Fibroblast of the aortic adventitia (primary cell): ENCODE measurements at places on chromosomes 7 and 10. TPM values are rescaled to one million over a fixed set of nuclear protein-coding genes. Genes with fewer than 3 reads are reported as not detected.

C10orf62 gene
- total RNA-seq = not detected in 2 replicates

ANKRD1 gene
- total RNA-seq = 1.4 and 4.9 TPM in 2 replicates

GRCh38 chr10:107984581-107984980 lies 820.1 kb upstream of the SORCS1 start:
- no peak for DNase-seq

DNA sequence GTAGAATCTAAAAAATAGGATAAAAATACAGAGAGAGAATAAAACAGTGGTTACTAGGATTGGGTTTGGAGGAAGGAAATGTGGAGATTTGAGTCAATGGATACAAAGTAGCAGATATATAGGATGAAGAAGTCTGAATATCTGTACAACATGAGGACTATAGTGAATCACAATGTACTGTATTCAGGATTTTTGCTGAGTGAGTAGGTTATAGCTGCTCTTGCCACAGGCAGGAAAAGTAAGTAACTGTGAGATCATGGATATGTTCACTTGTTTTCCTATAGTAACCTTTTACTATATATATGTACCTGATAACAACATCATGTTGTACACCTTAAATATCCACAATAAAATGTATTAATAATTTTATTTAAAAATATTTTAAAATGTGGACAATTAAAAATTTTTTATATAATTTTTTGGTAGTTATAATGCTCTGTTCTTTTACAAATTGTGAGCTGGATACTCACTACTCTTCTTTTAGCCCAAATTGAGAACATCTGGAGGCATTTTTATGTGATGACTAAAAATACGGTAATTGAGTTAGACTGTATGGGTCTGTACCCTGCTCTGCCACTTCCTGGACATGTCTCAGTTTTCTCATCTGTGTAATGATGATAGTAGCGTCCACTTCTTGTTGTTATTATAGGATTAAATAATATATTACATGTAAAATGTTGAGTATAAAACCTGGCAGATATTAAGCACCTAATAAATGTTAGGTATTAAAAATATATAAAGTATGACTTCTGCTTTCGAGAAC lies 439.1 kb downstream of the AUTS2 start:
- DNase-seq = peak; percentile 47

DNA sequence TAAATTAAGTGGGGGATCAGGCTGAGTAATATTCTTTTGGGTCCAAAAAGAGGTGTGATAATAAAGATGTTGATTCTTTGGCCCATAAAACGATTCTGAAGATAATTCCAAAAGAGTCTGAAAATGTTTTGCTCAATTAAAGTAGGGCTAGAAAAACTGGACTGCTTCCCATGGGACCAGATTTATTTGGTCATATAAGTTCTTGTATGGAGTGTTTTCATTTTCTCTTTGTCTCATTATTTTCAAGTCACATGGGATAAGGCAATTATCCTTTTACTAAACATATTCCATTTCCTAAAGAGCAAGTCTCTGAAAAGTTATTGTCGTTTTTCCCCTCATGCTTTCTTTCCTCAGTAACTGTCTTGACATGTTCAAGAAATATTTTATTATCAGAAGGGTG lies 41.5 kb downstream of the CDK6 start:
- no peak for DNase-seq
